SK-N-SH treated with all-trans-retinoic acid at 6 μM for 48 hours (cell line): ENCODE measurements at places on chromosomes 7 and 10.
A peak's percentile ranks its signal among the peaks of the same experiment; 100 is the strongest.

DNA sequence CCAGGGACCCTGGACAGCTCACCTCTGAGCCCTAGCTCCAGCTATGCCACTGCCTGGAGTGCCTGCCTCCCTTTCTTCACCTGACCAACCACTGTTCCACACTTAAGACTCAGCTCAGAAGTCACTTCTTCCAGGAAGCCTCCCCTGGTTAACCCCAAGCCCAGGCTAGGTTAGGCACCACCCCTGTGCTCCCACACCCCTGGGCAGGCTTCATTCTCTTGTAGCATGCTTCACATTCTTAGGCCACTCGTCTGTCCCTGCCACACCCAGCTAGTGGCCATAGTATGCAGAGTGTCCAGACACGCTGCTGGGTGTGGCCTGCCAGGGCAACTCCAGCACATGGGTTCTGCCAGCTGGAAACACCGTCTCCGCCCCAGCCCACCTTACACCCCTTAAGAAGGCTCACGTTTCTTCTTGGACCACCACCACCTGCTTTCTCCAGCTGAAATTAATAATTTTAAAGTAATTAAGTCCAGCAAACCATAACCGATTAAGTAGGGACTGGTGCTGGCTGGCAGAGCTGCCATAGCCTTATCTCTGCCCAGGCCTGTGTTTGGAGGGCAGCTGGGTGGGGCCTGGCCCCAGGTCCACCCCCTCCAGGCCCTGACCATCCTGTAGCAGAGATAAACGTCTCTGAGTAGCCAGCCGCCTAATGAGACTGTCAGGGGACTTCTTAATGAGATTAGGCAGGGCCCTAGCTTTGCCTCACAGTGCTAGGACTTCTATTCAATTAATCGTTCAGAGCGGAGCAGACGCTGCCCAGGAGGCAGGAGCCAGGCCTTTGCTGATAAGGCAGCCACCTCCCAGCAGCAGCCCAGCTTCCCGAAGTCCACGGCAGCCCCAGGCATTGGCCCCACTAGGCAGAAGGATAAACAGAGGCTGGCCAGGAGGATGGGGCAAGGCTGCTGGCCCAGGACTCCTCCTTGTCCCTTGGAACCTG, 20.5 kb downstream of the GRID1 start:
- ATAC-seq, result peak; percentile 49

- ATAC-seq, result no peak
These were observed 68.8 kb upstream of the SDK1 start for GRCh38 chr7:3232228-3232627.

DNA sequence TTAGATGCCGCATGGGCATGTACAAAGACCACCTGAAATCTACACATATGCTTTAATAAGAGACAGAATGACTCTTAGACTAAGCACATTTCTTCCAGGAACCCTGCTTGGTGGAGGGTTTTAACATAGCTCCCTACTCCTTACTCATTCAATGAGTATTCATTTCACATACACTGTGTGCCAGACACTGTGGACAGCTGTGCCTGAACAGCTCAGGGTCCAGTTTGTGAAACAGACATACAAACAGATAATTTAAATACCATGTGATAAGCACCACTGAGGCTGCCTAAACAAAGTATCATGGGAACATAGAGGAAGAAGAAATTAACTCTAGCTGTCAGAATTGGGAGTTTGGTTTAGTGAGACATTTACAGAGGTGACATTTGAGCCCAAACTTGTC, 65.2 kb upstream of the ITPRID1 start:
- no peak for ATAC-seq

GRCh38 chr10:43252166-43252782, 14.6 kb downstream of the RASGEF1A start:
- ATAC-seq, result no peak

GRCh38 chr7:130393101-130393561, 12.8 kb downstream of the CPA1 start:
- ATAC-seq, result no peak

DNA sequence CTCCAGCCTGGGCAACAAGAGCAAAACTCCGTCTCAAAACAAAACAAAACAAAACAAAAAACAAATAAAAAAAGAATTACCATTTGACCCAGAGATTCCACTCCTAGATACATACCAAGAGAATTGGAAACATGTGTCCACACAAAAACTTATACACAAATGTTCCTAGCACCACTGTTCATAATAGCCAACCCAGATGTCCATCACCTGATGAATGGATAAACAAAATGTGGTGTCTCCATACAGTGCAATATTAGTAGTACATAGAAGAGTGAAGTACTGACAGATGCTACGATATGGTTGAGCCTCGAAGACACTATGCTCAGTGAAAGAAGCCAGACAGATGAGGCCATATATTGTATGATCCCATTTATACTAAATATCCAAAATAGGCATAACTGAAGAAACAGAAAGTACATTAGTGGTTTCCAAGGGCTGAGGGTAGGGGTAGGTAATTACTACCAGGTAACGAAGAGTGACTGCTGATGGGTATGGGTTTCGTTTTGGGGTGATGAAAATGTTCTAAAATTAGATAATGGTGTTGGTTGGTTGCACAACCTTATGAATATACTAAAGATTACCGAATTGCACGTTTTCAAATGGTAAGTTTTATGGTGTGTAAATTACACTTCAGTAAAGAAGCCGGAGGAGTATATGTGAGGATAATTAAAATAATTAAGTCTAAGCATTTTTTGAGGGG, 20.0 kb downstream of the MYO1G start:
- no peak; the same call in 2 of the 3 replicates for ATAC-seq

DNA sequence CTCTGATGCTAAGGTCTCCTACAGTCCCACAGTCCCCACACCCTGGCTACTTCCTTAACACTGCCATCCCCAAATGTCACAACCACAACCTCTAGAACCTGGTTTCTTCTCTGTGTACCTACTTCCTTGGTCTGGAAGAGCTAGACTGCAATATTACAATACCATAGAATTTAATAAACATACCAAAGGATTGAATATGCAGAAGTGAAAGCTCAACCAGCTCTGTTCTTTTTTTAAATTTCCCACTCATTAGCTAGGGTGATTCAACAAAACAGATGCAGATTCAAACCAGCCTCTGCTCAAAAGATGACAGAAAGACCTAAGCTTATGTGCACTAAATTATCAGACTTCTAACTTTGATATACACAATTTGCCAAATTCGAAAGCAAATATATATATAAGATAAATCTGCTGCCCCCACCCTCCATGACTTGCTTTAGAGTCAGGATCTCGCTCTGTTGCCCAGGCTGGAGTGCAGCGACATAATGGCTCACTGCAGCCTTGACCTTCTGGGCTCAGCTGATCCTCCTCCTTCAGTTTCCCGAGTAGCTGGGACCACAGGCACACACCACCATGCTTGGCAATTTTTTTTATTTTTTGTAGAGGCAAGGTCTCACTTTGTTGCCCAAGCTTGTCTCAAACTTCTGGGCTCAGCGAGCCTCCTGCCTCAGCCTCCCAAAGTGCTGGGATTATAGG, 212.6 kb downstream of the CHCHD3 start:
- no peak; the same call in 2 of the 3 replicates for ATAC-seq

DNA sequence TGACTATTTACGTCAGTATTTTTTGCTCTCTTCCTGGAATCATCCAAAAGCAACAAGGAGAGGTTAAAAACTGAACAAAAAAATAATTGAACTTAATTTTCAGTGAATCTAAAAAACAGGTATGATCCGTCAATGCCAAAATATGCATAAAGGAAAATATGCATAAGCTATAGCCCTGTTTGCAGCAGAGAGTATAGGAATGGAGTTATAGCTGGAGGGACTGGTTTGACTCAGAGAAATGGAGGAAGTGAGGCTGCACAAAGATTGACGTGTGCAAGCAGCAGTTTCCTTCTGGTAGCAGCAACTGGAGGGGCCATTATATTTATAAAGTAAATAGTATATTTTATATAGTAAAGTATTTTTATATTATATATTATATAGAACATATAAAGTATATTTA, 37.1 kb downstream of the GNG11 start:
- peak; percentile 73 for ATAC-seq

DNA sequence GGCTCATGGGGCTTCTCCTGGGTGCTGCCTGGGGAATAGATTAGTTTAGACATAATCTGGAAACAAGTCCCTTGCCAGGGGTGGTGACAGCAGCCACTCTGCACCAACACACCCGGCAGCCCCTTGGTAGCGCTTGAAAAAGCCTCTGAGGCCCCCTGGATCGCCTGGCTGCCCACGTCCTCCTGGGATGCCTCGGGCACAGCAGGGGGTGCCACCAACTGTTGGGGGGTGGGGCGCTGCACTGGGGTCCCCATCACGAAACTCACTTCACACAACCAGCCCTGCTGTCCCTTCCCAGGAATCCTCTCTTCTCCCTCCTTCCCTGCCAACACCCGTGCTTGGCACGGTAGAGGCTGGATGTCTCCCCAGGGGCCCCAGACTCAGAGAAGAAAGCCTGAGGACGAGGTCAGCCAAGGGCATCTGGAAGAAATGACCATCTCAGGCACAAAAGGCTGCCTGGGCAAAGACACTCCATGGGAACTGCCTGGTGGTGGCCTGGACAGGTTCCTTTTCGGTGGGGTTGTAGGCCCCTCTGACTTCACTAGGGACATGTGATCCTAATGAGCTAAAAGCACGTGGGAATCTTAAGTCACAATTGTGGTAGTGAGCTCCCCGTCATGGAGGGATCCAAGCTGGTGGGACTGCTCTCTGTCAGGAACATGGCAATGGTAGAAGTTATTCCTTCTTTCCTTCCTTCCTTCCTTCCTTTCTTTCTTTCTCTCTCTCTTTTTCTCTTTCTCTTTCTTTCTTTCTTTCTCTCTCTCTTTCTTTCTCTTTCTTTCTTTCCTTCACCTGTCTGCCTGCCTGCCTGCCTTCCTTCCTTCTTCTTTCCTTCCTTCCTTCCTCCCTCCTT, 11.3 kb downstream of the TMEM270 start:
- no peak for ATAC-seq

GRCh38 chr7:75849573-75849972, 29.3 kb upstream of the RHBDD2 start:
- no peak for ATAC-seq

DNA sequence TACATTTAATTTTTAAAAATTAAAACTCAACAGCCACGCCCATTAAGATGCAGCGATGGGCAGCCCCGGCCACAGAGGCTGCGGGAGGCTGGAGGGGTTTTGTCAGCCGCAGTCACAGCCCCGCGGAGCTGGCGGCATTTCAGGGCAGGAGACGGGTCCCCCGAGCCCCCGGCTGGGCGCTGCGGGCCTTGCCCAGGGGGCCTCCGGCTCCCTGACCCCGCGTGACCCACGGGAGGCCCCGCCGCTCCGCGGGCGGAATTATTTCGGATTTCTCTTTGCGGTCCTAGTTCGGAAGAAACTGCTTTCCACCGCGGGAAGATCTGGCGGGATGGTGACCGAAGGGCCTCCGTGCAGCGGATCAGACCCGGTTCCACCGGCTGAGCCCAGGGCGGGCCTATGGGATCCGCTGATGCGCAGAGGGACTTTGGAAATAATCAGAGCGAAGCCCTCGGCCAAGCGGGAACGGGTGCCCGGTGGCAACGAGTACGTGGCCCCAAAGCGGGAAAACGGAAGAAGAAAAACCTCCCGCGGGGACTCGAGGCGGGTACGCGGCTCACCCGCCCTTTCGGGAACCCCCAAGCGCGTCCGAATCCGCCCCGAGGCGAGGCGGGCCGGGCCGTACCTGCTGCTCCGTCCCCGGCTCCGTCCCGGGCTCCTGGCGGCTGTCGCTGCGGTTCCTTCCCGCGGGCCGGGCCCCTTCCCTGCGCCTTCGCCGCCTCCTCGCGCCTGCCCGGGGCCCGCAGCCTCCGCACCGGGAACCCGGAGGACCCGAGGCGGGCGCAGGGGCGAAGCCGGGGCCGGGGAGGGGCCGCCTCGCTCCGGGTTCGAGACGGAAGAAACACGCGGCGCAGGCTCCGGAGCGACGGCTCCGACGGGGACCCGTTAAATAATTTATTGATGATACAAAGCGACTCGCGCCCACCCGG, 1.7 kb downstream of the NKX6-2 start:
- no peak for ATAC-seq

DNA sequence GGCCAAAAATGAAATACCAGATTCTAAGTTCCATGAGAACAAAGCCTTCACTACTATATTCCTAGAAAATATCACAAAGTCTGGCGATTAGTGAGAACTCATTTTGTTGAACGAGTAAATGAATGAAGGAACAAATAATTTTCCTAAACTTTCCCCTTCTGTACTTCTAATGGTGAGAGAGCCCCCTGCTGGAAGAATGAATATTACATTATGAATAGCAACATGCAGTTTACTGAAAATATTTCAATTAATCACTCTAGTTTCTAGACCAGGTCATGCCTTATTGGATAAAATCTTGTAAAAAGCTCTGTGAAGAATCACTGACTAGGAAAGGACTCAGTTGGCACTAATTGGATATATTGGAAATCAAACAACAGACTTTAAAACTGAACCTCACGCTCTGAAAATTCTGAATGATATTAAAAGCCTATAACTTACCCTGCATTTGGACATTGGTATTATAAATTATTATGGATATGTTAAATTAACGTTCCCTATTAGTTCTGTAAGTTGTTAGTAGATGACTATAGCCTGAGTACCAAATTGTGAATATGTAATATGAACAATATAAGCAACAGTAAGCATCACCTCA, 32.4 kb upstream of the MTPN start:
- ATAC-seq, result peak; percentile 87

DNA sequence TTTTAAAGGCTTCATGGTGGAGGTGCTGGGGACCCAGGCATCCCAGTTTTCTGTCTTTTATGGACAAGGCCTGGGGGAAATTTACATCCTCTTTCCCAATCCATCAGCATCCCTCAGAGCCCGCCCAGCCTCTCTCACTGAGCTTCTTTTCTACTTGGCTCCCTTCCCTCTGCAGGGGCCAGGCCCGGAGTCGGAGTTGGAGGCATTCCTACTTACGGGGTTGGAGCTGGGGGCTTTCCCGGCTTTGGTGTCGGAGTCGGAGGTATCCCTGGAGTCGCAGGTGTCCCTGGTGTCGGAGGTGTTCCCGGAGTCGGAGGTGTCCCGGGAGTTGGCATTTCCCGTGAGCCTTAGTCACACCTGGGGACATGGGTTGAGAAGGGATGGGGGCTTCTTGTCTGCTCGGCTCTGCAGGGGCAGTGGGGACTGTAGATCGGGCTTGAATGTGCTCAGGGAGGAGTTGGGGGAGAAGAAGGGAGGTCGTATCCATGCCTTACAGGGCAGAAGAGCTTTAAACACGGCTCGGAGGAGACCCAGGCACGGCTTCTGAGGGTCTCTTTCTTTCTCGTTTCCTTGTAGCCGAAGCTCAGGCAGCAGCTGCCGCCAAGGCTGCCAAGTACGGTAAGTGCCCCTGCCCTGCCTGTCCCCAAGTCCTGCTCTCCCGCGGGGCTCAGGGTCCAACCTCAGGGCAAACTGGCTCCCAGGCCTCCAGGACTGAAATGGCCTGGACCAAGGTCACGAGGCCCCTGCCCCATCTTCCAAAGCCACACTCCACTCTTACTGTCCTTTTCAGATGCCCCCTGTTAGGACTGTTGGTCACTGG, 27.3 kb upstream of the LIMK1 start:
- ATAC-seq, result no peak
